ENCODE measurements at places on chromosomes 2 and 18.
A peak's percentile ranks its signal among the peaks of the same experiment; 100 is the strongest.

DNA sequence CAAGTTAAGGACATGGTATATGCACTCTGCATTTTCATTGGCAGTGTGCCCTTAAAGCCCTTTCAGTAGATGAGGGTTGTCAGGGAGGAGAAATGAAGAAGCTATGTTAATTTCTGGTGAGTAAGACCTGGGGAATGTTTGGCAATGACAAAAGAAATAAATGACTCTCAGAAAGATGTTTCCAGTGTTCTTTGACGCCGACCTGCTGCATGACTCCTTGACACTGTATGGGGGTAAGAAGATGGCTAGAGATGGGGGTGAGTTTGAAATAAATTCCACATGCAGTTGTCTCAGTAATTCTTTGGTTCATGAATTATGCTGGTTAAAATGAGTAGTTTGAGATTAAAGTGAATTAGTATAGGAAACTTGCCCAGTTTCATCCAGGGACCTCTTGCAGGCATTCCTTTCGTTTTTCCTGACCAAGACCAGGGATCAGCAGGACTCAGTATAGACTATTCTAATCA is 5.9 kb downstream of the CCDC121 start:
- no peak for DNase-seq

DNA sequence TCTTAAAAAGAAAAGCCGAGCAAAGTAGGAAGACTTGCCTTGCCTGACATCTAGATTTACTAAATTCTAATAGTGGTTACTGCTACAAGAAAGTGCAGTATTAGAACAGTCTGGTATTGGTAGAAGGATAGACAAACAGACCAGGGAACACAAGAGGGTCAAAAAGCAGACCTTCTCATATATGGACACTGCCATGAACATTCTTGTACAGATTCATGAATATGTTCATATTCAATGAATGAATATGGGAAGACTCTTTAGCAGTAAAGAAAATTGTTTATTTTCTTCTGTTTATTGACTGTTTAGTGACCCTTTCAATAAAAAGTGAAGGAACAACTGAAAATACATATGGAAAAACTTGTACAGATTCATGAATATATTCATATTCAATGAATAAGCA is 37.6 kb downstream of the DTNB start:
- DNase-seq: no peak

GRCh38 chr2:23518481-23519333 is 133.7 kb downstream of the KLHL29 start:
- no peak for DNase-seq

GRCh38 chr18:69495338-69495737 is 94.7 kb downstream of the DOK6 start:
- DNase-seq: no peak

DNA sequence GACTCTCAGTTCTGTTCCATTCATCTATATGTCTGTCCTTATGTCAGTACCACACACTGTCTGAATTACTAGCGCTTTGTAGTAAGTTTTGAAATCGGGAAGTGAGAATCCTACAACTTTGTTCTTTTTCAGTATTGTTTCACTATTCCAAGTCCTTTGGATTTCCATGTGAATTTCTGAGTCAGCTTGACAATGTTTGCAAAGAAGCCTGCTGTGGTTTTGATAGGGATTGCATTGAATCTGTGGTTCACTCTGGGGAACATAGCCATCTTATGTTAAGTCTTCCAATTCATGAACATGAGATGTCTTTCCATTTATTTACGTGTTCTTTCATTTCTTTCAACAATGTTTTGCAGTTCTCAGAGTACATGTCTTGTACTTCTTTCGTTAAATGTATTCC is 15.0 kb downstream of the SLC3A1 start:
- no peak for DNase-seq

GRCh38 chr2:193463011-193463410 is 1268.3 kb upstream of the TMEFF2 start:
- no peak for DNase-seq

DNA sequence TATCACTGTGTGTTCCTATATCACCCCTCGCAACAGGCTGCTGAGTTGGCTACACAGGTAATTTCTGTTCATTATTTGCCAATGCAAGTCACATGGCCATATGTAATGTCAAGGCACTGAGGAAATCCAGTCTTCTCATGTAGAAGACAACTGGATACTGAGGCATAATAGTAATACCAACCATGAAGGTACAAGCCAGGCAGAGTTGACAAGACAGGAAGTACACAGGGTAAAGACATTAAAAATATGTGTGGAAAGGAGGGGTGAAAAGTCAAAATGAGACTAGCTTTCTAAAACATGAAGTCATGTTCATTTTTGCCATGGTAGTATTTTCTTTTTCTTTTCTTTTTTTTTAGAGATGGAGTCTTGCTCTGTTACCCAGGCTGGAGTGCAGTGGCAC is 17.5 kb upstream of the RNF138 start:
- DNase-seq: no peak

DNA sequence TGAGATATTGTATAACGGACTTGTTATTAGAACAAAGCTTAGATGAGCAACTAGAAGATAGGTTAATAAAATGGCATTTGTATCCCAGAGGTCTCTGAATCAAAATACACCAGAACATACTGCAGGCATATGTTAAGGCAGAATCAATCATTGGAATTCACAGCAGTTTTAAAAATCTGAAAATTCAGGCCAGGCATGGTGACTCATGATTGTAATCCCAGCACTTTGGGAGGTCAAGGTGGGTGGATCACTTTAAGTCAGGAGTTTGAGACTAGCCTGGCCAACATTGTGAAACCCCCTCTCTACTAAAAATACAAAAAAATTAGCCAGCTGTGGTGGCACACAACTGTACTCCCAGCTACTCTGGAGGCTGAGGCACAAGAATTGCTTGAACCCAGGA is 405.2 kb downstream of the ZEB2 start:
- DNase-seq: no peak

GRCh38 chr18:2602844-2603243 is 31.5 kb downstream of the NDC80 start:
- DNase-seq: no peak

- DNase-seq: no peak
These were observed 28.2 kb upstream of the INO80C start for GRCh38 chr18:35525795-35526494.

- DNase-seq: no peak
These were observed 6.5 kb upstream of the UCN start for GRCh38 chr2:27314709-27315108.

DNA sequence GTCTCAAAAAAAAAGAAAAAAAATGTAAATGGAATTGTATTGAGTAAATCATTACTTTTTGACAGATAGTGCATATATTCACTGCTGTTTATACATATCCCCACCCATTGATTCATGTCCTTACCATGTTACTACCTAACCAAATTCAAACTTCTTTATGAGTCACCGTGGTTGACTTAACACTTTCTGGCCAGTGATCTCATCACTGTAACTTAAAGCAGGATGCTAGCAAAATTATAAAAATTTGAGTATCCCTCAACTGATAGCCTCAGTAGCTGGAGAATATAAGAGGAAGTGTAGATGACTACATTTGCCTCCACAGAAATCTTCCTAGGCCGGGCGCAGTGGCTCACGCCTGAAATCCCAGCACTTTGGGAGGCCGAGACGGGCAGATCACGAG is 13.4 kb downstream of the CNOT9 start:
- DNase-seq: peak; percentile 21

DNA sequence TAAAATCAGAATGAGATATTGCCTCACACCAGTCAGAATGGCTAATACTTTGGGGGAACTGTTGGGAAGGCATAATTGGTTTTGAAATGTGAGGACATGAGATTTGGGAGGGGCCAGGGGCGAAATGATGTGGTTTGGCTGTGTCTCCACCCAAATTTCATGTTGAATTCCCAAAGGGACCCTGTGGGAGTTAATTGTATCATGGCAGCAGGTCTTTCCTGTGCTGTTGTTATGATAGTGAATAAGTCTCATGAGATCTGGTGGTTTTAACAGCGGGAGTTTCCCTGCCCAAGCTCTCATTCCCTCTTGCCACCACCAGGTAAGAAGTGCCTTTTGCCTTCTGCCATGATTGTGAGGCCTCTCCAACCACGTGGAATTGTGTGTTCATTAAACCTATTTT is 59.6 kb downstream of the CSRNP3 start:
- DNase-seq: no peak

- DNase-seq: no peak
These were observed 237.6 kb upstream of the APCDD1 start for GRCh38 chr18:10216791-10217190.

GRCh38 chr2:216317831-216318520 is 54.3 kb downstream of the MARCHF4 start:
- no peak for DNase-seq

DNA sequence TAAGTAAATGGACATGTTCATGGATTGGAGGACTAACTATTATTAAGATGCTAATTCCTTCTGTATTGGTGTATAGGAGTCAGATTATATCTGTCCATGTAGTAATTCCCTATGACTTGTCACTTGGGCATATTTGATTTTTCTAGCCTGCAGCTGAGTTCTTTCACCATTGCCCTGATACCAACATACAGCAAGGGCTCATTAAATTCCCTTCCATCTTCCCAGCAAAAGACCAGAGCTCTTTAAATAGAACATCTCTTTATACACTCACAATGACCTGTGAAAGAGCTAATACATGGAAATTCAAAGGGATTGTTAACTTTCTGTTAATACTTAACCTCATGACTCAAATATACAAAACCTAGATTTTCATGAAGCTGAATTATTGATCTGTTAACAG is 492.3 kb upstream of the VRK2 start:
- DNase-seq: no peak

DNA sequence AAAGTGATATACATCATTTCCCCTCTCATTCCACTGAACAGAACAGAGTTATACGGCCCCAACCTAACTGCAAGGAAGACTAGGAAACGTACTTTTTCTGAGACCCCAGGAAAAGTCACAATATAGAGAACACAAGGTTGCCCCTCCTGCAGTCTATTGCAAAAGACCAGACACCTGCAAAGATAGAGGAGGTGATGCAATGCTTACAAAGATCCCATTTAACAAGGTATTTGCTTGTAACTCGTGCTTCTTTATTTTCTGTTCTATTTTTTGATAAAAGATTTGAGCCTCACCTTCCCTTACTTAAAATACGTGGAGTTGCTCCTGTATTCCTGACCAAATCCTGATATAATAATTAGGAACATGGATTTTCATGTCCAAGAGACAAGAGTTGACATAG is 793.0 kb upstream of the ID2 start:
- DNase-seq: no peak

- no peak for DNase-seq
These were observed 1.1 kb downstream of the ROCK2 start for GRCh38 chr2:11343368-11343649.

GRCh38 chr2:150097402-150097801 is 390.1 kb downstream of the RND3 start:
- no peak for DNase-seq

- DNase-seq: no peak
These were observed 82.5 kb upstream of the MYT1L start for GRCh38 chr2:2413525-2413924.

DNA sequence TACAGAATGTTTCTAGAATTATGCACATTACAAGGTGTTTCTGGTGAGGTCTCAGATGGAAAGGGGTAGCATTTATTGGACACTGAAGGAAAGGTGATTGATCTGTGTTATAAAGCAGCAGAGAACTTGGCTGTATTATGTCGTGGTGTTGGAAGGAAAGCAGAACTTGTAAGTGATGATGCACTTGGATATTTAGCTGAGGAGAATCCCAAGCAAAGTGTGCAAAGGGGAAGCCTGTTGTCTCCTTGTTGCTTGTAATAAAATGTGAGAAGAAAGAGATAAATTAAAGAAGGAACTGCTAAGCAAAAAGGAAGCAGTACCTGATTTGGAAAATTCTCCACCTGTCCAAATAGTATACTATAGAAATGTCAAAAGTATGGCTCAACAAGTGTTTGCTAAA is 12.2 kb upstream of the SCYGR5 start:
- DNase-seq: no peak

GRCh38 chr2:44237221-44237620 is 38.1 kb upstream of the SLC3A1 start:
- DNase-seq: peak; percentile 15

DNA sequence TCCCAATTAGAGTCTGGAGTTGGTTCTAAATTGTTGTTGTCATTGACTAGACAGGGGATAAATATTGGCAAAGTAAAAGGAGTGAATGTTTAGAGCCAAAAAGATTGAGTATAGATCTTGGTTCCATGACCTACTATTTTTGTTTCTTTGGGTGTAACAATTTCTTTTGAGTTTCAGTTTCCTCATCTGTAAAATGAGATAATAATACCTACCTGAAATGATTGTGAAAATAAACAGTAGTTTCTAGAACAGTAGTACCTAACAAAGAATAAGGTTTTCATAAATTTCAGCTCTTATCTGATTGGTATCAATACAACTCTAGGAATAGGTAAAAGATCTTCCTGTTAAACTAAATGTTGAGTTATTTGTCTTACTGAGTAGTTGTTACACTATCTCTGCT is 56.8 kb downstream of the PMS1 start:
- DNase-seq: no peak

GRCh38 chr18:9362869-9363268 is 28.3 kb downstream of the TWSG1 start:
- DNase-seq: no peak

DNA sequence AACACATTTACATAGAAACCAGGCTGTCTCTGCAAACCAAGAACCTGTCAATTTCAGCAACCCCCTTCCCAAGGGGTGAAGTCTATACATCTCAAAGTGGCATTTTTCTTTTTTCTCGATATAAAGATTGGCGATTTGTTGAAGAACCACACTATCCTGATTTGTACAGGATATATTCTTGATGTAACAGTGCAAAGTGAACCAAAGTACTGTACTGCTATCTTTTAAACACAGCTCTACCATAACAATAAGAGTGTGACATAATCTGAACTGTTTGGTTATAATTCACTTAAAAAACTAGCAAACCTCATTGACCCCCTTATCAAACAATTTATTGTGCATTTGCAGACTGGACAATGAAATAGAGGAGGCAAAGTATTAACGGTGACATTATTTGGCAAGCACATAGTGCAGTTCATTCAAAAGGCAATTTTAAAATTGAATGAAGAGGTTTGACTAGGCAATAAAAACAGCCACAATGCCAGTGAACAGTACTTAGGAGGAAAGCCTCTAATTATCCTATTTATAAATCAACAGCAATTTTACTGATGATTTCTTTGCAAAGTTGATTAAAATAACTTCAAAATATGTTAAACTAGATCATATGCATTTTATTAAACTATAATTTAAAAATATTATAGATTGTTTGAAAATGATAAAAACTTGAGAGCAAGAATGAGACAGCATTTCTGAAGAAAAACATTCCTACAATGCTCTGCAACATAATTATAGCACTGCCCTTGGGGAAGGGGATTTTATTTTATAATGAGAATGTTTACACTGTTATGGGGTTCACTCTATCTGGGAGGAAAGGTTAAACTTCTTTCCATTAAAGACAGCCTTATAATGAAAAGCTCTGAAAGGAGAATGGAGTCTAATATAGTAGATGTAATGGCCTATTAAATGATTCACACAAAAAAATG is 440.9 kb downstream of the ZEB2 start:
- DNase-seq: no peak

GRCh38 chr2:152513681-152514080 is 178.7 kb downstream of the FMNL2 start:
- no peak for DNase-seq
